ENCODE measurements at places on chromosomes 4 and X. TPM values are rescaled to one million over a fixed set of nuclear protein-coding genes. Genes with fewer than 3 reads are reported as not detected.

The MAP9 gene
- total RNA-seq, result 18.7 TPM

The MED14 gene
- 66.7 TPM for total RNA-seq

The TMEM255A gene
- 1.3 TPM for total RNA-seq

The MUC7 gene
- total RNA-seq, result not detected

The AKAP4 gene
- 0.32 TPM for total RNA-seq

The SPANXC gene
- total RNA-seq, result not detected

The SMIM10 gene
- total RNA-seq, result 9.6 TPM

The TCEAL2 gene
- 1.8 TPM for total RNA-seq

- DNase-seq, result no peak
Measured at GRCh38 chr4:164959896-164960295, 17.6 kb downstream of the TRIM61 start.

GRCh38 chr4:176507845-176508533, 188.2 kb downstream of the SPCS3 start:
- DNase-seq, result no peak

- no peak for DNase-seq
Measured at GRCh38 chrX:153458476-153458875, 11.9 kb downstream of the HAUS7 start.

DNA sequence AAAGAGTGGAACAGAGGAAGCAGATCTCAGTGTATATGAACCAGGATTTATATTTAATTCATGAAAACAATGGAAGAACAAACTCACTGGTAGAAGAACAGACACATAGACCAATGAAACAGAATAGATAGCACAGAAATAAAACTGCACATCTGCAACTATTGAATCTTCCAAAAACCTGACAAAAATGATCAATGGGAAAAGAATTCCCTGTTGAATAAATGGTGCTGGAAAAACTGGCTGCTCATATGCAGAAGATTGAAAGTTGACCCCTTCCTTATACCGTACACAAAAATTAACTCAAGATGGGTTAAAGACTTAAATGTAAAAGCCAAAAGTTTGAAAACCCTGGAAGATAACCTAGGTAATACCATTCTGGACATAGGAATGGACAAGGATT, 391.0 kb downstream of the MAGEB5 start:
- no peak for DNase-seq

DNA sequence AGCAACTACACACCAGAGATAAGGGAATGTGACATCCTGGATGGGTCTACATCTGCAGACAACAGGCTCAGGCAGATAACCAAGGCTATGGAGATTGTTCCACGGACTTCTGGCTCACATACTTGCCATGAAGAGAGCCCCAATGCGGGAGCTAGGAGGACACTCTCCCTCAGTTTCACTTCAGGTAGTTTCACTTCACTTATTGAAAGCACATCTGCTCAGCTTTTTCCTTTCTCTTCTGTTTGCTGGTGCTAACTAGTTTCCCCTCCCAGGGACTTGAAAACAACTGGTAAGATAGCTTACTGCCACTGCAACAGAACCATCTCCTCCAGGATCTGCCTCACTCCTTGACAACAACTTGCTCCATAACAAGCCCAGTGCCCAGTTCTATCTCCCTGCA, 1.4 kb upstream of the CT47C1 start:
- no peak for DNase-seq

- DNase-seq, result no peak
Measured at GRCh38 chrX:389021-389441, 2.3 kb upstream of the PPP2R3B start.

DNA sequence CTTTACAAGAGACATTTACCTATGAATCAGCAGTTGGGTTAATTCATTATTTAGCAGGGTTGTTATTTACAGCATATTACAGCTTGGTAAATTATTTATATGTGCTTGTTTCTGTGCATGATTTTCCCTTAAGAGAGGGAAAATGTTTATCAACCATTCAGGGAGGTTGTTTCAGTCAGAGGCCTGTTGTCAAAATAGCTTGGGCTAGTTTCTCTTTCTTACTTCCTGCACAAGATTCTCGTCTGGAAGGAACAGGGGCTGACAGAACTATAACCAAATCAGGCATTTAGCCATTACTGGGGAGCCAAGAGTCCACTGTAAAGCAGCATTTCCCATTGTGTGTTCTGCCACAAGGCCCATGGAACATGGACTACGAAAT, 135.8 kb downstream of the HS6ST2 start:
- no peak for DNase-seq

- no peak for DNase-seq
Measured at GRCh38 chr4:79599691-79600090, 191.7 kb upstream of the GK2 start.

DNA sequence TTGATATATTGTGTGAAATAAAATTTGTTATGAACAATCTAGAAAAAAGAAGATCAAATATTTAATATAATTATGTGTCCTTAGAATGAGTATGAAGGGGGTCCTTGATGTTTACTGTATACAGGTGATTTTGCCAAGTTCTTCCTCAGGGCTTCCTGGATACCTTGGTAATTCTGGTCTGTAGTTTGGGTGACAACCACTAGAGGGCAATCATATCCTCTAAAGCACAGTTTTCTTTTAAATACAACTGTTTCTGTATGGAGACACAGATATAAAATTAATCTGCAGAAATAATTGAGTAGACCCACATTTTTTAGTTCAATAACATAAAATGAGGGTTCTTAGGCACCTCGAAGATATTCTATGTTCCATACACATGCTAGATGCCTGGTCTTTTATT, 157.7 kb downstream of the SPANXN1 start:
- DNase-seq, result no peak

DNA sequence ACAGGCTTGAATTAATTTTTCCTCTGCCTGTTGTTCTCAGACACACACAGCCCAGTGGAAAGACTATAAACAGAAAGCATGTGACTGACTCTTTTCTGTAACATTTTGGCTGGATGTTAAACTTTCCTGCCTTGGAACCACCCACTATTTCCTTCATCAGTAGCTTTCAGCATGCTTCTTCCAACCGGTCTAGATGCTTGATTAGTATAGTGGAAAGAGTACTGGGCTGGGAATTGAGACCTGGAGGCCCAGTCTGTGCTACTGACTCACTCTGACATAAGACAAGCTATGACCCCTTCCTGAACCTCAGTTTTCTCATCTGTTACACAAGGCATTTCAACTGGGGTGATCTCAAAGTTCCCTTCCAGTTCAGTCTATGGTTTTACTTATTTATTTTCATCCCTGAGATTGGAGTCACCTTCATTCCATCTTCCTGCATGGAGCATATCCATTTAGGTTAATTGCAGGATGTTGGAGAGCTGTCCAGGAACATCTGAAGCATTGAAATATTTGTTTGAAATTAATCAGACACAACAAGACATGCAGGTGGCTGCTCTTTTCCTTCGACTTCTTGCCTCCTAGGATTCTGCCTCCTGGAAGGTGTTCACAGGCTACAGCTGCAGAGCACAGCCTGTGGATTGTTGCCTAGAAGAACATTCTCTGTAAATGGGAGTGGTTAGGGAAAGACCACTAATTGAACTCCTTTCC, 173.4 kb downstream of the RTL9 start:
- no peak for DNase-seq

DNA sequence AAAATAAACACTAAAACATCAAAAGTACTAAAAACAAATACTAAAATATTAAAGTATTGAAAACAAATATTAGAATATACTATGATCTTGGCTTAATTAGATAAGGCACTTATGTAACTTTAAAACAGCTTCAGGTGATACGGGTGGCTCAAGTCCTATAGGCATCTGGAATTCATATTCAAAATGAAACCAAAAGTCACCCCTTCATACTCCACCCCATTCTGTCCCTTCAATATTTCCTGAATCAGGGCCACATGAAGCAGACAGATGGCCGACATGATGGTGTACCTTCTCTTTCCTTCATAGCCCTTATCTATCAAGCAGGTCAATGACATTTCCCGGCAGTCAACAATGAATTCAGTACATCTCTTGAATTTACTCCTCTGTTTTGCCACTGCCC, 71.9 kb upstream of the MAGEB10 start:
- DNase-seq, result no peak

DNA sequence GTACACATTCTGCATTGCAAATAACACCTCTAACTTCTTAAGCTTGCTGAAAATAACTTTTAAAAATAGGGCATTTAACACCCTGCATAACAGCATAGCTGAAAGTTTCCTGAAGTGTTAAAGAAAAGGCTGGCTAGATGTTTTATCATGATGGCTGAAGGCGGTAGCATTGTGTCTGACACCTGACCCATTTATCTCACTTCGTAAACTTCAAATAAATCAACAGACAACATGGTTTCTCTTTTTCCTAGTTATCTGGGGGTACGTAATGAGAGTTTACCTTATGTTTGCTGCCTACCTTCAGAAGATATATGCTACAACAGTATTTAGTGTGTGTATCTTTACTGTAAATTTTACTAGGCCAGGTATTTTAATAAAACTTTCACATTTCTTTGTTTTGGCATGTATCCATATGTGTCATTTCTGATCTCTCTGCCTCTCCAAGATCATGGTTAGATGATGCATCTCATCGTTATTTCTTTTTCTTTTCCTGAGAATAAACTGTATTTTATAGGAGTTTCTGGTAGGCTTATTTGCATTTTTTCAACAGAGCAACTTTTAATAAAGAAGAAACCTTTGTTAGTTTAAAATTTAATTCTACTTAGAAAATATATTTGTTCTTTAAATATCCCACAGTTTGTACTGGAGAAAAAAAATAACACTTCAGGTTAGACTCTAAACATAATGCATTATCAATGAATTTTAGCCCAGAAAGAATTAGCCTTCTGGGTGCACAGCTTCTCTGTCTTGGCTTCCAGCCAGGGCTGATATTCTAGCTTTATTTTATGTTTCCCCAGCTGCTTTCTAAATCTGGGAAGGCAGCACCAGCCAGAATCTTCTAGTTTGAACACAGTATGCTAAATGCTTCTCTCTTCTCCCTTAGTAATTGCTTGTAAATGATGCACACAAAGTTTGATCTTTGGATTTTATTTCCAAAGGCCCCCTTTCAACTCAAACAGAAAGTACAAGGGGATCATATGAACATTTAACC, 2.9 kb downstream of the NDST4 start:
- peak; percentile 15 for DNase-seq

DNA sequence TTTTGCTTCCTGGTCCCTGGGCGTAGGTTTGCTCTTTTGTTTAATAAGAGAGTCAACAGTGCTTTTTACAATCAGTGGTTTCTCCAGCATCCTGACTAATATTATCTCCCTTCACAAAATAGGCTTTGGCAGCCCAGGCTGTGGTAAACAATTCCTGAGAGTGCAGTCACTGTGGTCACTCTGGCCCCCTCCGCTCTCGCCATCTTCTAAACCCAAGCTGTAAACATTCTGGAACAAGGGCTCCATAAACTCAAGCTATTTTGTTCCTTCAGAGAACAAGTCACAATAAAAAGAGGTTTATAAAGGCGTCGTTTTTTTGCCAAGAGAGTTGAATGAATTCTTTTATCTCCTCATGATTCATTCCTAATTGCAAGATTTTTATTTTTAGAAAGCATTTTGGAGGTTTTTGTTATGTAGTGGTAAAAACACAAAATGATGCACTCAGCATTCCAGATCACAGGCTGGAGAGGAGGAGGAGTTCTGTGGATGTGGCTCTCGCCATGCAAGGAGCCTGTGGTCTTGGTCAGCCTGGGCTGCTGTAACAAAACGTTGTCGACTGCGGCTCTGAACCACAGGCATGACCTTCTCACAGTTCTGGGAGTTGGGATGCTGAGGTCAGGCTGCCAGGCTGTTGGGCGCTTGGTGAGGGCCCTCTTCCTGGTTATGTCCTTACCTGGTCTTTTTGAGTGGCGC, 486.4 kb upstream of the FAT1 start:
- DNase-seq, result peak; percentile 26

DNA sequence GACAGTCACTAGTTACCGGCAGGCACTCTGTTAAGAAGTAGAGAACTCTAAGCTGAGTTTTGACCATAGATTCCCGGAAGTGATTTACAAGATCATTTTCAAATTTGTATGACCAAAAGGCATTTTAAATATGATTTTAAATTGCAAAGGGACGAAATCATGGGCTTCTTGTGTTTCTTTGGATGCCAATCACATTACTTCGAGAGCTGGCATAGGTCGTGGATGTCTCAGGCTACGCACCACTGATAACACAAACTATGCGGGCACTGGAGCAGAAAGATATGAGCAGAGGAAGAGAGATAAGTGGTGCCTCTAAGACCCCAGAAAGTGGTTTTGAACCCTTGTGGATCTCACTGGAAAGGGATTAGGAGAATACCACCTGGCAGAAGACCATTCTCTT, 294.2 kb upstream of the FTHL17 start:
- no peak for DNase-seq

DNA sequence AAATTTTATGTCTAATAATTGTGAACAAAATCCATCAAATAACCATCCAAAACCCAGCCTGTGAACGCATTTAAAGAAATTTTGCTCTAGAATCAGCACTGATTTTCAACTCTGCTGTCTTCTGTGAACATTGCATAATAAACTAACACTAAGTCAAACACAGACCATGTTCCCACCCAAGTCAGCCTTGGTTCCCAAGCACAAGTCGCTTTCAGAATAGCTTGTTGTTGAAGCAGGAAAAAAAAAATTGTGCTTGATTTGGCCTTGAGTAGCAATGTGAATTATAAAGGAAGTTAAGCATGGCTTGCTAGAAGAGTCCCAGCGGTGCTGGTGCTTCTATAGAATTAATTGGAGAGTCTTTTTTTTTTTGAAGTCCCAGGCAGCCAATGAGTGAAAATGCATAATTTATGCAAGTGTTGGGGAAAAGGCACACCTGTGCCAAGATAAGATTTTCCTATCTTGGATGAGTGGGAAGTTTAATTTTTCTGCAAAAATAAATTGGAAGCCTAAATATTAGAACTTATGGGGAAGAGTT, 42.1 kb downstream of the HHIP start:
- no peak for DNase-seq

DNA sequence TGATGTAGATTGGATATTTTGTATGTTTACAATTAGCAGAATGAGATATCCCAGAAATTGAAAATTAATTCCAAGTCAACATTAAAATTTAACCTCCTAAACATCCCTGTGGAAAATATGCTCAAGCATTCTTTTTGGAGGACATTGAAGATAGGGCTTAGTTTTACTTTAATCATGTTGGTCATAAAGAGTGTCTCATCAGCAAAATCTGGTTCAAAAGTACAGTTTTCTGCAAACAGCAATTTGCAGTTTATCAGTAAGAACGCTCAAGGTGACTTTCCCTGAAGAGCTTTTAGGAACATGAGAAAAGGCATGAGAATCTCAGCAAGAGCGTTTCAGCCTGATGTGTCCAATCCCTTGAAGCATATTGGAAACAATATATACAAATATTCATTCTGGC, 889.8 kb downstream of the CENPC start:
- no peak for DNase-seq

- DNase-seq, result no peak
Measured at GRCh38 chr4:185020863-185021761, 2.8 kb downstream of the HELT start.

- no peak for DNase-seq
Measured at GRCh38 chr4:47933840-47934239, 19.5 kb upstream of the NFXL1 start.

DNA sequence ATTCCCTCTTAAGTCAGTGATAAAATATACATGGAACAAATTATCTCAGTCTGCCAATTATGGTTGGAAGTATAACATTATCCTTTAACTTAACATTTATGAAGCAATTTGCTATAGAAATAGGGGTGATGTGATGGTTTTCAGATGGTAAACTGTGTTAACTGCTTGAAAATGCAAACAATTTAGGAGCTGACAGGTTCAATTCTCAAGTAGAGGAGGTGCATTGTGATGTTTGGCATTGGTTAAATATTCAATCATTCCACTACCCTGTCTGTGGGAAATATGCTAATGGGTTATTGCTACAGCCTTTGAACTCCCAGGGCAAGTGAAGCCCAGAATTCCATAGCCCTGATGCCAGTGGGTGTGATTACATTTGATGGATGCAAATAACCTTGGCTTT, 243.4 kb upstream of the GK2 start:
- no peak for DNase-seq
